Diencephalon (tissue), 1 donor: ENCODE measurements at places on chromosomes 12 and 14. TPM values are rescaled to one million over a fixed set of nuclear protein-coding genes. Genes with fewer than 3 reads are reported as not detected.

The SERPINA3 gene
- total RNA-seq = 2.5 TPM

The SIX4 gene
- 0.92 TPM for total RNA-seq

The CLEC4C gene
- total RNA-seq = not detected

The DAO gene
- total RNA-seq = not detected

The POC1B gene
- total RNA-seq = 70.8 TPM

The CCDC38 gene
- not detected for total RNA-seq

The MYL2 gene
- total RNA-seq = not detected

The SLCO1A2 gene
- total RNA-seq = 11.3 TPM

The GPN3 gene
- total RNA-seq = 16.6 TPM

The RNASE4 gene
- total RNA-seq = 1.2 TPM

The SIX6 gene
- total RNA-seq = 0.69 TPM

The PLA2G1B gene
- not detected for total RNA-seq

The GDF3 gene
- not detected for total RNA-seq

The CPNE6 gene
- 16.8 TPM for total RNA-seq

The TMEM263 gene
- 50.7 TPM for total RNA-seq

The STRAP gene
- 90.2 TPM for total RNA-seq

The CLMN gene
- total RNA-seq = 3.2 TPM

The RPS26 gene
- 40.4 TPM for total RNA-seq

The NTF3 gene
- total RNA-seq = 6.2 TPM

The NDRG2 gene
- 387 TPM for total RNA-seq

The OVCH1 gene
- 2.1 TPM for total RNA-seq

The FAR2 gene
- total RNA-seq = 75.9 TPM

The VRK1 gene
- 80.7 TPM for total RNA-seq

The TAMALIN gene
- 3.2 TPM for total RNA-seq

The RNFT2 gene
- 56.3 TPM for total RNA-seq
